Thoracic aorta endothelial cell (primary cell): ENCODE measurements at places on chromosomes 7 and 10. TPM values are rescaled to one million over a fixed set of nuclear protein-coding genes. Genes with fewer than 3 reads are reported as not detected.

The CPXM2 gene
- total RNA-seq = 4.7 and 13.5 TPM in 2 replicates

The TMEM176A gene
- not detected in 2 replicates for total RNA-seq

The DLX5 gene
- not detected in 2 replicates for total RNA-seq

The BMS1 gene
- 34.5 and 38.6 TPM in 2 replicates for total RNA-seq
